ENCODE measurements at places on chromosomes 1 and 21.
A peak's percentile ranks its signal among the peaks of the same experiment; 100 is the strongest.

DNA sequence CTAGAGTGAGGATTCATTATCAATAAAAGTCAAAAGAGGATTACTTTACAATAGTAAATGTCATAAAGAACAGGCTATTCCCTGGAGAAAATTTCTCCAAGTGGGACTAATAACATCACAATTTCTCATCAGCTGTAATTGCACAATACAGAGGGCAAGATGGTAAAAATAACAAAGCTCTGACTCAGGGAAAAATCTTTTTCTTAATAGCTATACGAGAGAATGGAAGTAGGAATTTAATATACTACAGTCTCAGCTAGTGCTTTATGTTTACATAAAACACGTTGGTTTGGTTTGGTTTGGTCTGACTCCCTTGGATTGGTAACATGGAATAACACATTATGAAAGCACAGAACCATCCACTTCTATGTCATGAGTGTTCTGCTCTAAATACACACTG is 397.6 kb downstream of the LRRIQ3 start:
- DNase-seq: no peak

DNA sequence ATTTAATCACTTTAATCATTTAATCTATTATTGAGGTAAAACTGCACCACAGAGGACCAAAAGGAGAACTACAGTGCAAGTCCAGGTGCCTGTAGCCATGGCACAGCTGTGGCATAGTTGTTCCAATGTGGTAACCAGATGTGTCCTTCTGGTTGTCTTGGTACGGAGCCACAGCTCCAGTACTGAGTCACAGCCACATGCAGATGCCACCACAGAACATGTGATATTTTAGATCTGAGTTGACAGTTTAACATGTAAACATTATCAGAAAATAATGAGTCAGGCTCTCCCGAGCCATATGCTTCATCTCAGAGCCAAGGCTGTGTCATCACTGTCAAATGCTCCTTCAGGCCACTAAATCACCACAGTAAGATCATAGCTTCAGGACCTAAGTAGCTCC is 56.4 kb upstream of the RGS7 start:
- DNase-seq: no peak

GRCh38 chr1:108049178-108049819 is 84.3 kb upstream of the VAV3 start:
- DNase-seq: peak; percentile 72

DNA sequence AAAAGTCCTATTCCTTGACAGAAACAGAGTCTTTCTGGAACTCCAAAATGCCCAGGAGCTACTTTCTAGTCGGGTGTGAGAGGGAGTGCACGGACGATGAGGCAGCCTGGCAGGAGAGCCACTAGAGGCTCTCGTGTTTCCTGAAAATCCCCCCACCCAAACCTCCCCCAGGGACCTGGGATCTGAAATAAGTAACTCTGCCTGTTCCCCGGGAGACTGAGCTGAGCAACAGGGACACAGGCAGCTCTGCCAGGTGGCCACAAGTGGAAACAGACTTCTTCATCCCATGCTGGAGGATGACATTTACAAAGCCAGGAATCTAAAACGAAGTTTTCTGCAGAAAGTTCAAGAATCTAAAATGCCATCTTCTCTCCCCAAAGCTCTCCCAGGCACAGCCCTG is 77.1 kb downstream of the ITPKB start:
- no peak for DNase-seq

DNA sequence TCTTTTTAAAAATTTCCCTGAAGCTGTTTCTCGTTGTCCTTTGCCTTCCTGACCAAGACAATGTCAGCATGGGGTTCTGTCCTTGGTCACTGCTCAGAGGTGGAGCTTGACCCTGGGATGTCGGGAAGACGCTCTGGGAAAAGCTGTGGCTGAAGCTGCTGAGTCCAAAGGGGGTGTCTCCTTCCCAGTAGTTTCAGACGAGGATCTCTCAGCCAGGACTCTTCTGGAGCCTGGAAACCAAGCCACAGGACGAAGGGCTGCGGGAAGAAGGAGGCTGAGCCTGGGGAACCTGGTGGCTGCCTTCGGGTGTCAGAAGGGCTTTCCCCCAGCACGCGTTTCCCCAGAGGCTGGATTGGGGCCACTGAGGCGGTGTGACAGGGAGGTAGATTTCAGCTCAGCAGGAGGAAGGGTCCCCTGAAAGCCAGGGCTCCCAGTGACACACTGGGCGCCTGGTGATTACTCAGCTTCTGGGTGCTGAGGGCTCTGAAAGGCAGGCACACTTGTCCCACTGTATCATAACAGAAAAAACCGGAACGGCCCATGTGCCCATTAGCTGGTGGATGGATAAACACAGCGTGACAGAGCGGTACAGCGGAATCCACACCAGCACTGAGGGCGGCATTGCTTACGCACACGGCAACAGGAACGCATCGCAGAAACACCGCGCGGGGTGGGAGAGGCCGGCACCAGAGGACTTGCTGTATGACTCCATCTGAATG is 5.0 kb upstream of the KRTAP12-1 start:
- DNase-seq: no peak

- DNase-seq: no peak
Observed at GRCh38 chr1:226222686-226223085, 778 bp upstream of the MIXL1 start.

- no peak for DNase-seq
Observed at GRCh38 chr21:31666445-31667010, 7.0 kb downstream of the SOD1 start.

DNA sequence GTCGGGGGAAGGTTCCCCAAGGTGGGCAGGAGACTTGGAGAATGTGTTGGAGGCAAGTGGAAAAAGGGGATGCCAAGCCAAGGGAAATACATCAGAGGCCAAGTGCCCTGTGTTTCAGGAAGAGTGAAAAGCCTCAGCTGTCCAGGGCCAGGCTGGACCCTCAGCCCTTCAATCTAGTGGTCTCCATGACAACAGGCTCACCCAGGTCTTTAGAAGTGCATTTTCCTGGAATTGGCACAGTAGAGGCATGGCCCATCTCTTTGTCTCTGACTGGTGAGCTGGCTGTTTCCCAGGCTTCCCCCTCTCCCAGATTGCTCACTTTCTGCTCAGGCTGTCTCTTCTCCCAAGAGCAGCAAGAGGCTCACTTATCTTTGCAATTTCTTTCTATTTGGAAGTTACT is 10.4 kb upstream of the RHBG start:
- no peak for DNase-seq

DNA sequence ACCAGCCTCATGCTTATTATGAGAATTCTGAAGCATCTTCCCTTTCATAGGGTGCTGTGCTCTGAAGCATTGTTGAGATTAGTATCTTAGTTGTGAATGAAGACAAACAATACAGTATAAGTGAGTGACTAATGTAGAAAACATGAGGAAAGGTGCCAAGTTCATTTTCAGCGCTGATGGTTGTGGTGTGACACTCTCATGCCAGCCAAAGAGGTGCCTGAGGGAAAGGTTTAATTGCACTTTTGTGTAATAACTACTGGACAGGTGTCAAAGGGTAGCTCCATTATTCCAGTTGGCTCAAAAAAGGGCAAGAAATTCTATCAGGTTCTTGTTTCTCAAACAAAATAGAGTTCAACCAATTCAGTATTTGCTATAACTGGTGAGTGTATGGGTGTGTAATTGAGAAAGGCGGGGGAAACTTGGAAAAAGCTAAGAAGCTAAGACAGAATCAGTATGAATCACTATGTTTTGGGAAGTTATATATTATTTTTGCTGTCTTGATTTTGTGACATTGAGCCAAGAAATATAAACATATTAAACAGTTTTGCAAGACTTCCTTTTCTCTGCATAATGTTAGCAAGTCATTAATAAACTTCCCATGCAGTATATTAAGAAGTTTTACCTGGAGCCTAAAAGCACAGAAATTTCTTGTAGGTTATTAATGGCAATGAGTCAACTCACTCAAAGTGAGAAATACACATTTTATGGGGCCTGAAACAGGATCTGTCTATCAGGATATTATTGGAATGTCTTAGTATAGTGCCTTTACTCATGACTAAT is 31.8 kb downstream of the KCNK2 start:
- DNase-seq: no peak
